Hair follicle dermal papilla cell (primary cell): ENCODE measurements at places on chromosomes 6 and 20. TPM values are rescaled to one million over a fixed set of nuclear protein-coding genes. Genes with fewer than 3 reads are reported as not detected.

The C4B gene
- 2.1 and 2.8 TPM in 2 replicates for total RNA-seq

The C20orf204 gene
- 1.7 and 2.6 TPM in 2 replicates for total RNA-seq

The ULBP3 gene
- 18.0 and 18.8 TPM in 2 replicates for total RNA-seq

The RIPOR3 gene
- 29.3 and 50.8 TPM in 2 replicates for total RNA-seq

The SLC22A2 gene
- not detected in 2 replicates for total RNA-seq

The STMND1 gene
- 0.32 TPM in 1 of 2 replicates, not detected in the other for total RNA-seq
